Stomach (tissue), 19 donors: ENCODE measurements at places on chromosomes 2 and 18. TPM values are rescaled to one million over a fixed set of nuclear protein-coding genes. Genes with fewer than 3 reads are reported as not detected.
A peak's percentile ranks its signal among the peaks of the same experiment; 100 is the strongest.

GRCh38 chr2:120429586-120430500 lies 83.9 kb downstream of the INHBB start:
- no peak for DNase-seq

- DNase-seq = peak; percentile 27
Measured at GRCh38 chr2:152861349-152861942, 143.0 kb downstream of the ARL6IP6 start.

GRCh38 chr18:23146861-23147469 lies 11.7 kb downstream of the CABLES1 start:
- DNase-seq = no peak

The SLC20A1 gene
- 17.5 TPM for total RNA-seq
